Neural crest cell (in vitro differentiated cells): ENCODE measurements at places on chromosomes 11 and 22. TPM values are rescaled to one million over a fixed set of nuclear protein-coding genes. Genes with fewer than 3 reads are reported as not detected.

The SYCE3 gene
- not detected in 2 replicates for total RNA-seq

The PTPRJ gene
- total RNA-seq = 24.3 and 25.5 TPM in 2 replicates

The BARX2 gene
- total RNA-seq = not detected in 2 replicates

The CRACR2B gene
- total RNA-seq = 1.6 and 2.7 TPM in 2 replicates

The FAM181B gene
- 5.3 and 5.5 TPM in 2 replicates for total RNA-seq

DNA sequence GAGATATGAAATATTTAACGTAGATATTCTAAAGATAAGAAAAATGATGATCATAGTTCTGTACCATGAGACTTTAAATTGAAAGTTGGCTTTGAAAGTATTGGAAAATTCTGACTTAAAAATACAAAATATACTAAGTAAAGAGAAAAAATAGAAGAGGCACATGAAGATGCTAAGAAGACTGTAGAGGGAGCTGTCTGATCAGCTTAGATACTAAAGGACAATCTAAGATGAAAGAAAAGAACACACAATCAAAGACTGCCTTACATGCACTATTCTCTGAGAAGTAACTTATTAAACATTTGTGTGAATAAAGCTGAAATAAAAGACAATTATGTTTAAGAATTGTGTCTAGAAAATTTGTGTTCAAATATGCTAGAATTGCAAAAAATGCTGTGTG is 55.1 kb downstream of the RBMXL2 start:
- no peak for DNase-seq

- no peak for DNase-seq
Measured at GRCh38 chr22:28398355-28398754, 281.3 kb downstream of the TTC28 start.

- no peak for DNase-seq
Measured at GRCh38 chr22:37663521-37664140, 5.1 kb downstream of the PDXP start.

- DNase-seq = no peak
Measured at GRCh38 chr22:19011075-19011474, 75.0 kb upstream of the PRODH start.

- no peak for DNase-seq
Measured at GRCh38 chr11:76892306-76892705, 31.6 kb downstream of the ACER3 start.
